ENCODE measurements at places on chromosomes 3 and 15.
A peak's percentile ranks its signal among the peaks of the same experiment; 100 is the strongest.

GRCh38 chr3:73716418-73716817 is 91.7 kb upstream of the PDZRN3 start:
- DNase-seq = no peak

GRCh38 chr3:172709774-172710663 is 848 bp downstream of the NCEH1 start:
- DNase-seq = no peak

- DNase-seq = no peak
These were observed 19.3 kb downstream of the MYO5C start for GRCh38 chr15:52276256-52276770.

DNA sequence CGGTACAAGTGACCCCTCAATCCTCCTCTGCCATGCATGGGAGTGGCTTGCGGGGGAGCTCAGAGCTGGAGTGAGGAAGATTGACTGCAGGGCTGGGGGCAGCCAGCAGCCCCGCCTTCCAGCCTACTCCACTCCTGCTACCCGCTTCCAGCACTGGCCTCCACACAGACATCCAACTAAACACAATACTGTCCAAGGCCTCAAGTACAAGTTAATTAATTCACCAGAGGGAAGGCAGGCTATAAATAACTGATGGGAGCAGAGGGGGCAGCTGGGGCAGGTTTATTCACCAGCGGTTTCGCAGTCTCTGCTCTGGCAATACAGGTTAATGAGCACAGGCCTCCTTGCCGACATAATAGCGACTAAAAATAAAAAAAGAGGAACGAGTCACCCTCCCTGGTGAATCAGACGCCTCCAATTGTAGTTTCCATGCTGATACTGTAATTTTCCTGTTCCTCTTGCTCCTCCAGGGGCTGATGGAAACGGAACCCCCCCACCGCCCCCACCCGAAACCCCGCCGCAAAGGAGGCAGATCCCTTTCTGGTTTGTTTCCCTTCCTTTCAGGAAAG is 166.4 kb upstream of the TLE3 start:
- no peak for DNase-seq

- no peak for DNase-seq
These were observed 41.2 kb downstream of the POLQ start for GRCh38 chr3:121504618-121505017.

- no peak for DNase-seq
These were observed 124.2 kb downstream of the LIPC start for GRCh38 chr15:58556028-58556361.

- DNase-seq = no peak
These were observed 54.1 kb downstream of the NFKBIZ start for GRCh38 chr3:101903451-101903871.

GRCh38 chr15:64858021-64858575 is 16.4 kb downstream of the PLEKHO2 start:
- no peak for DNase-seq

DNA sequence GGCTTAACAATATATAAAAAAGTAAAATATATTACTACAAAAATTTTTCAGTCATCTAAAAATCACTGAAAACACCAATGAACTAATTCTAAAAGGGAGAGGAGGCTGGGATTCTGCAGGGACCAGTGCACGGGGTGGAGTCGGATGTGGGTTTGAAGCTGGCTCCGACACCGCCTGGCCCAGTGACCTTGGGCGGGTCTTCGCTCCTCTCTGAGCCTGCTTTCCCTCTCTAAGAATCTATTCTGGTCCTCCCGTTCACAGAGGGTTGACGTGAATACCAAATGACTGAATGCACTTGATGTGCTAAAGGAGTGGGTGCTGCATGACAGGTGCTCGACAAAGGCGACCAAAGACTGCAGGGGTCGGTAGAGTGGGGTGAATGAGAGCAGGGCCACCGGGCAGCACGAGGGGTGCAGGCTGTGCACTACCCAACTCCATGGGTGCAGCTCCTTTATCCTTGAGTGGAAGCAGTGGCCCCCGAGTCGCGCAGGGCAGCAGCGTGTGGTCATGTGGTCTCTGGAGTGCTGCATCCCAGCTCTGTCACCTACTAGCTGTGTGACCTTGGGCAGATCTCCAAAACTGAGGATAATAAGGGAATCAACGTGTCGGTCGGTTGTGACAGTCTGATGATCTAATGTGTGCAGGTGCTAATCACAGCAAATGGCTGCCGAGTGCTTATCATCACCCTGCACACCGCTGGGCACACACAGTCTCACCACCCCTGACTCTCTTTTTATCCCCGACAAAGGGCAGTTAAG is 8.6 kb upstream of the IQSEC1 start:
- DNase-seq = no peak

GRCh38 chr15:46316024-46316423 is 681.2 kb downstream of the SQOR start:
- DNase-seq = no peak

- DNase-seq = no peak
These were observed 428.3 kb downstream of the GABRG3 start for GRCh38 chr15:27399241-27399640.

DNA sequence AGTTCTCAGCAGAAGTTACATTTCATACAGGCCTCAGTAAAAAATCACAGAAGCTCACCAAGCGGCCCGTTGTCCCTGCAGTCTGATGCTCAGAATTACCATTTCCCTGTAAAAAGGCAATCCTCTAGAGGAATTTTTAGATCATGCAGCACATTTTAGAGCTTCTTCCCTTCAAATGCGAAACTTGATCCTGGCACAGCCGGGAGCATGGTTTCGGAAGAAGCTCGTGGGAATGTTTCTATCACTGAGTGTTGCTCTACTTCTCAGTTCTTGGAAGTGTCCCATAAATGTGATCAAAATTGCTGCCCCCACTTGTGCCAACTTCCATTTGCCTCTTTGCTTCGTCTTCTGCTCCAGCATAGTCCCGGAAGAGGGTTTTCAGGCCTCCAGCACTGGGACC is 3.8 kb upstream of the H1-8 start:
- no peak for DNase-seq

DNA sequence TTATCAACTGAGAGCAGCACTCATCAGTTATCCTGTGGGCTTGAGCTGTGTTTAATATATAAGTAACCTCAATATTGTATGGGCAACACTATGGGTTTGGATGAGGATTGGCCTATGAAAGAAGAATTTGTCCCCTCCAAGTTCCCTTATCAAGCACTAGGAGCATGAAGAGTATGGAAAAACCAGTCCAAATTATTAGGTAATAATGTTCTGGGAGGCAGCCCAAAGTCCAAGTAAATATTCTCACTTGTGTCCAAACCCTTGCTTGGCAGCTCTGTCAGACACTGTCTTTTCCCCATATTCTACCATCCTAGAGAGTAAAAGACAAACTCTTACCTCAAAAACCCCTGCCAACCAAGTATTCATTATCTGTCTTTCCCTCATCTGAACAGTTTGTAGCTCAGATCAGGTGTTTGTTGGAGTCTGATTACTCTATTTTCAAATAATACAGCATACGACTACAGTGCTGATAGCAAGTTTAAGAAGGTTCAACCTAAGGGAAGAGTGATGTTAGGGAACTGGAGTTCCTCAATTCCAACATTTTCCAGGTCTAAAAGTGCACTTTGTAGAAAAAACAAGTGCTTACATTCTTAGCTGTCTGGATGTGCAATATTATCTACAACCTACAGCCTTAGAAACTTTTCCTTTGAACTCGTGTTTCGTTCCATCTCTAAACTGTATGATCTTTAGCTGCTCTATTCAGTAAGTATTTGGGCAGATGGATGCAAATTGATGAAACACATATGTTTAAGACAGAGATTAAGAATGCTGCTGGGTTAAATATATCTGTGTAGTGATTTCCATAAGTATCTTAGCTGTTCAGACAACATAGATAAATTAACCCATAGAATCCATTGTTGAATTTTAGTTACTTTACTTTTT is 89.7 kb upstream of the PHLDB2 start:
- DNase-seq = no peak

GRCh38 chr15:72847806-72848205 is 64.2 kb upstream of the ADPGK start:
- no peak for DNase-seq

- peak; percentile 15 for DNase-seq
These were observed 11.0 kb downstream of the LYSMD2 start for GRCh38 chr15:51726302-51727073.

GRCh38 chr15:52733696-52734255 is 54.6 kb upstream of the ATOSA start:
- DNase-seq = no peak

- no peak for DNase-seq
These were observed 4.8 kb upstream of the MECOM start for GRCh38 chr3:169668072-169668956.

DNA sequence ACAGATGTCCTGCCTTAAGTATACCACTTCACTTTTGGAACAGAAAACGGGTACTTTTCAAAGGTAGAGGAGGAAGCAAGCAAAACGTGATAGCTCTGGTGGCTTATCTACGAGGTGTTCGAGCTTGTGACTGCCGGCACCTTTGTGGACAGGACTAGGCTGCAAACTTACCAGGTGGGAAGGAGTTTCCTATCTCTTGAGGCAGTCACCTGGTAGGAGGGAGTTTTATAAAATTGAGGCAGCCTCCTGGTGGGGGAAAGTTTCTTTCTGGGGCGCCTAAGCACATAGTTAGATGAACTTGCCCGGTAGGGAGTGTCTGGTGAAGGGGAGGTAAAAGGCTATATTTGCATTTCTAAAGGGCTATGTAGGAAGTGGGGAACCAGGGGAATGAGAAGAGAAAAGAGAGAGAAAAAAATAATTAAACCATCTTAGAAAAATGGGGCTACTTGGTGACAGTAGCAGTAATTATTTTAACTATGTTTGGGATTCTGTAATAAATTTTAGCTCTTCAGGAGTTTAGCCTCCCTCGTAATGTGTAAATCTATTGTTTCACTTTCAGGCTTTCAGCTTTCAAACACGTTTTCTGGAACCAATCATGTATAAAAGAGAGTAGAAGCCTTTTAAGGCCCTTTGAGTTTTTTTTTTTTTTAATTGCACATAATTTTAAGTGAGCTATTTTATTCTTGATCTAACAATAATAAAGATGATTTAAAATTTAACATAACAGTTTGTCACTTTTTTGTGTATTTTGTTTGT is 131.0 kb downstream of the IL5RA start:
- no peak for DNase-seq

DNA sequence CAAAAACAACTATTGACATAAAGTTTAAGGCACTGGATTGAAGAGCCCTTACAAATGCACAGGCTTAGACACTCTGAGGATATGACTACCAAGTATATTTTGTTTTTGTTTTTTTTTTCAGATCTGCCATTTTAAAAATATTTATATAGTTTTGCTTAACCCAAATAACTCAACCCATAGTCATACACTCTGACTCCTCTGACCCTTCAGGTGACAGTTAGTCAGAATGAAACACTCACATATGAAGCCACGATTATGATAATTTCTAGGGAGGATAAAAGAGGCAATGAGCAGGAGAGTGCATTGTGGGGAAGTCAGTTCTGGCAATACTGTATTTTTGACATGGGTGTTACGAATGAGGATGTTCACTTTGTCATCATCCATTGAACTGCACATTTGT is 774.7 kb downstream of the MECOM start:
- DNase-seq = no peak

DNA sequence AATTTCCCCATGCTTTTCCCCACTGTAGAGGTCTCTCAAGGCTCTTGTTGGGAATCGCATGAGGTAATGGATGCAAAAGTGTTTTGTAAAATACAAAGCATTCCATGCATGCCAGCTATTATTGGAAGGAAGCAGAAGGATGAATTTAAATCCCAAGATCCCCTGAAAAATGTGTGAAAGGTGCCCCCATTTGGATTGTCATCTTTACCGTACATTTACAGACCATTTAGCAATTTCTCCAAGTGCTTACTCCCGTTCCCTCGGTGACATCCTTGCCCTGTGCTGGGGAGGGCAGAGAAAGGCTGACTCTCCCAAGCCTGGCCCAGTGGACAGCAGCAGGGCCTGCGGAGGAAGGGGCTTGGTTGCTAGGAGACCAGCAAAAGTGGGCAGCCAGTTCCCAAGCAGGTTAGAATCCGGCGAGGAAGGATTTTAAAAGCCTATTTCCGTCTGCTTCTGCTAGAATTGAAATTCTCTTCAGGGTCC is 31.1 kb upstream of the NEO1 start:
- DNase-seq = no peak

DNA sequence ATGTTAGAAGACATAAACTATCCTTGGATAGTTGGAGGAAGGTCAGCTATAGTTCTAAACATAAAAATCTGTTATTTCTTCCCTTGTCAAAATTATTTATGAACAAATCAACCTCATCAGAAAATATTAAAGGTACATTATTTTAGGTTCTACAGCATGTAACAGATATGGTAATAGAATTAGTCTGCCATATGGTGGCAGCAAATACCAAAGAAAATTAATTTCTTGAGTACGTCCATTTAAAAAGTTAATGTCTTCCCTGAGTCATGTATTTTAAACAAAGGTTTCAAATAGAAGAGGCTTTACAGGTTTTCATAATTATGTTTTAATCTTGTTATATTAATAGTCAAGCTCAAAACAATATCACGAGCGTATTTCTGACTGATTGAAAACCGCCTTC is 17.9 kb upstream of the ANKRD28 start:
- no peak for DNase-seq

GRCh38 chr3:49570028-49570654 is 15.9 kb downstream of the BSN start:
- DNase-seq = no peak

DNA sequence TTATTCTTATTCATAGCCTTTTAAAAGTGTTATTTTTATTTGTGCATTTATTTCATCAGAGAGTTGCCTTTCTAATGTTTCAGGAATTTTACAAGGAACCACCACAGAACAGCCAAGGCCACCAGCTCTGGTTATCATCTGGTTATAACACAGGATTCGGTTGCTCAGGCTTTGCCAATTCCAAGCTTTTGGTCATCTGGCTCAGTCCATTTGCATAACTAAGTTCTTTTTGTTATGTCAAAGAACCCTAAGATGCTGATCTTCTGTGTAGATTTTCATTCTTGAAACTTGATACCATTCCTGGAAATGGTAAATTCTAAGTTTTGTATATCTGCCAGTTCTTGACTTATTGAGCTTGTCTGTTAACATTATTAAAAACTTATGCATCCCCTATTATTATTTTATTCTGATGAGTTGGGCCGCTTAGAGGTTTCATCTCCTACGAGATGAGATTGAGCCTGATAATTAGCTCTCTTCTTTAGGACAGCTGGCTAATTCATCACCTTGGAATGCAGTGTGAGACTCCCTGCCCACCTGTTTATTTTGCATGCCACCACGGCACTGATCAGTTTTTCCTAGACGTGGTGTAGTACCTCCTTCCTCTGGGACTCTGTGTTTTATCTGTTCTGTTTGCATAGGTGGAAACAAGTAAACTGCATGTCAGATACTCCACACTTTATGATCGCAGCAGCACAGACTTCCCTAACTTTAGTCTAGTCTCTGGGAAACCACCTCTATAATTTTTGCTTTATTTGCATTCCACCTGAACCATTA is 264.8 kb downstream of the SLCO3A1 start:
- DNase-seq = no peak

GRCh38 chr3:56855856-56856512 is 54.2 kb upstream of the ARHGEF3 start:
- DNase-seq = no peak

DNA sequence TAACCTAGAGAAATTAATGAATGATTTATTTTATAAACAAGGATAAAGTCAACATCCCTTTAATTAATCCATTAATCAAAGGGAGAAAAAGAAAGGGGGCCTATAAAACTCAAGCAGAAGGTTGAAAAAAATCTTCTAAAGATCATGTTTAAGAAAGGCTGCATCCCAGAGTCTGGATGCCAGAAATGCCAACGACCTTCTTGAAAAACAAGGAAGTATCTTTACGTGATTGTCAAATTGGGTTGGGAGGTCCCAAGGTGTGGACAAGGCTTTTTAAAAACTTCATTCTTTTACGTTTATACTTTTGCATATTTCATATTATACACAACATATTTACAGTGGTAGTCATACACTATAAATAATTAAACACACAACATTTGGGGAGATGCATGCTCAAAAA is 1.6 kb downstream of the GOLGB1 start:
- DNase-seq = no peak

- DNase-seq = no peak
These were observed 10.4 kb downstream of the PPCDC start for GRCh38 chr15:75033809-75034208.

Data from activated T-helper 1 cell treated with anti-CD3 and anti-CD28 coated beads, Interleukin-2, amount 50 U/mL, for 16 hours (primary cell).